GM12864 (cell line): ENCODE measurements at places on chromosomes 12 and 14.

DNA sequence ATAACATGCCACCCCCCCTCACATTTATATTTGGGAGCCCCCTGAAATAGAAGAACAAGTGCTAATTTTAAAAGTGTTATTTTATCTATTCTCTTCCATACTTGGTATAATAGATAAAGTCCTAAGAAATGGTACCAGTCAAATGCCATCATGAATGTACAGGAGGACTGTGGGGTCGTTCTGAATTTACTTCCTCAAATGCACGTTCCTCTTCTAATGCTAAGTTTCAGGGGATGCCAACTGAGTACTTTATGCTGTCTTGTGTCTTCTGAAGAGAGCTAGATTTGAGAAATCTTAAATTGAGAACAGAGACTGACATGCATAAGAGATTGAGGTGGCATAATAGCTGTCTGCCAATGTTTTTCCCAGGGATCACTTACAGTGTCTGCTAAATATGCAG lies 59.0 kb downstream of the CFAP54 start:
- no peak for DNase-seq

- no peak for DNase-seq
These were observed 67.3 kb downstream of the GSC start for GRCh38 chr14:94702629-94703028.

DNA sequence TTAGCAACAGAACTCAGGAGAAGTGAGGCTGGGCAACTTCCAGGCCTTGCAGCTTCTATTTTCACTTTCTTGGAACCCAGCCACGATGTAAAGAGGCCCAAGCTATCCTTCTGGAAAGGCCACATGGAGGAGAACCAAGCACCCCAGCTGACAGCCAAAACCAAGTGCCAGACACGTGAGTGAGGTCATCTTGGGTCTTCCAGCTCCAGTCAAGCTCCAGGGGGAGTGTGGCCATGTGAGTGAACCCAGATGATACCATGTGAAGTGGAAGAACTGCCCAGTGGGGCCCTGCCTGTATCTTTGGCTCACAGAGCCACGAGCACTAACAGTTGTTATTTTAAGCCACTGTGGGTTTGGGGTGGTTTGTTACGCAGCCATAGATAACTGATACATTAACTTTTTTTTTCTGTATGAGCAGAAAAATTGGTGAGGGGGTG lies 126.8 kb upstream of the MAP1LC3B2 start:
- DNase-seq = no peak

- DNase-seq = no peak
These were observed 106.5 kb downstream of the TMEM117 start for GRCh38 chr12:43942379-43942778.

- DNase-seq = no peak
These were observed 2.4 kb upstream of the HOXC12 start for GRCh38 chr12:53952335-53952694.

DNA sequence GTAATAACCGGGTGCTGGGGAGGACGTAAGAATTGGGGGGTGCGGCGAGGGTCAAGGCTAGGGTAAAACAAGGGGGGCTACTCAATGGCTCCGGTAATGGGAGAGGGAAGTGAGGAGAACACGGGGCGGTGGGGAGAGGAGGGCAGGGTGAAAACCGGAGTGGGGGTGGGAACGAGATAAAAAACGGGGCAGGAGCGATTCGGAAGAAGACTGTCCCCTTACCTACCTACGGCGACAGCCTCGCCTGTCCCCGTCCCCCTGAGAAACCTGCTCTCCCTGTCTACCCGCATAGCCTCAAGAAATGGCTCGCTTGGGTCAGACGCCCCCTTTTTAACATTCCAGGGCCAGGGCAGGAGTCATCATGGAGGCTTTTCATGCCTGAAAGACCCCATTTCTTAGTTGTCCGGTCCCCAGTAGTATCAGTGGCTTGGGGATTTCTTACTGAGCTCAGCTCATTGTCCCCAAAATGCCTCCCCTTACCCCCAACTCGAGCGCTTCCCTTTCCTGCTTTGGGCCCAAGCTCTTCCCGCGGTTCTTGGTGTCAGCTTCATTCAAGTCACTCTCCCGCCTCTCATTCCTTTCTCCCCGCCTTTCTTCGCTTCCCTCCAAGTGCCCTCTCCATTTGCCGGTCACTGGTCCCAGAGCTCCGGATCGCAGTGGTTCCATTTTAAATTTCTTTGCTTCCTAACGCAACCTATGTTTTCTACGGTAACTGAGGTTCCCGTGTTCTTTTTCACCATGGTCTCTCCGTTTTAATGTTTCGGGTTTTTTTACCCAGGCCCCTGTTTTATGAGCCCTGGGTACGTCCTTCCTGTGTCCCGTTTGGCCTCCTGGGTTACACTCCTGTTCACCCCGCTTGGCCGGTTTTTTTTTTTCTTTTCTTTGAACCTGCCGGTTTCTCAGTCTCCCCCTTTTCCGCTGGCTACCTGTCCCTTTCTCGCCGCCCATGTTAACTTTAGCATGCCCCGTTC lies 1.2 kb upstream of the WSB2 start:
- DNase-seq = no peak

DNA sequence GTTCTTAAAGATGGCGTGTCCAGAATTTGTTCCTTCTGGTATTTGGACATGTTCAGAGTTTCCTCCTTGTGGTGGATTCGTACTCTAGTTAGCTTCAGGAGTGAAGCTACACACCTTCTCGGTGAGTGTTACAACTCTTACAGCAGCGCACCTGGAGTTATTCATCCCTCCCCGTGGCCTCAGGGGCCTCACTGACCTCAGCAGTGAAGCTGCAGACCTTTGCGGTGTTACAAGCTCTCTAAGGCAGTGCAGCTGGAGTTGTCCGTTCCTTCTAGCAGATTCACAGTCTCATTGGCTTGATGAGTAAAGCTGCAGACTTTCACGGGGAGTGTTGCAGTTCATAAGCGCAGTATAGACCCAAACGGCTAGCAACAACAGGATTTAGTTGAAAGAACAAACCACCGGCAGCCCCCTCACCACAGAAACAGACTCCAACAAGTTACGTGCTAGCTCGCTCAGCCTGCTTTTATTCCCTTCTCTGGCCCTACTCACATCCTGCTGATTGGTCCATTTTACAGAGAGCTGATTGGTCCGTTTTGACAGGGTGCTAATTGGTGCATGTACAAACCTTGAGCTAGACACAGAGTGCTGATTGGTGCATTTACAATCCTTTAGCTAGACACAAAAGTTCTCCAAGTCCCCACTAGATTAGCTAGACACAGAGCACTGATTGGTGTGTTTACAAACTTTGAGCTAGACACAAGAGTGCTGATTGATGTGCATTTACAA lies 4.5 kb upstream of the CDKN3 start:
- no peak for DNase-seq

- DNase-seq = no peak
These were observed 34.7 kb upstream of the C12orf42 start for GRCh38 chr12:103530307-103531066.

DNA sequence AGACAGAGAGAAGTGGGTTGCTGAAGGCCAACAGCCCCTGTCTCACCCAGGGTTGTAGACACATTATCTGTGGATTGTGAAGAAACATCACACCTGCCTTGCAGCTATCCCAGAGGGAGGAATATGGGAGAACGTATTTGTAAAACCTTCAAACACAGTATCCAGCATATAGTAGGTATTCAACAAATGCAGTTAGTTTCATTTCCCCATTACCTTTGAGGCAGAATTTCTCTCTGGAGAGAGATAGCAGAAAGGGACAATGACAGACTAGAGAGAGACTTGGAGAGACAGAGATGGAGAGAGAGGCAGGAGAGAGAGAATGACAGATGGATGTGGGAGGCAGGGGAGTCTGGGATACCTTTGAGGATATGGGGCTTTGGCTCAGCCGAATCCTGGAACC lies 62.0 kb downstream of the WSCD2 start:
- no peak for DNase-seq

- no peak for DNase-seq
These were observed 22.0 kb upstream of the LEMD3 start for GRCh38 chr12:65147312-65147905.

DNA sequence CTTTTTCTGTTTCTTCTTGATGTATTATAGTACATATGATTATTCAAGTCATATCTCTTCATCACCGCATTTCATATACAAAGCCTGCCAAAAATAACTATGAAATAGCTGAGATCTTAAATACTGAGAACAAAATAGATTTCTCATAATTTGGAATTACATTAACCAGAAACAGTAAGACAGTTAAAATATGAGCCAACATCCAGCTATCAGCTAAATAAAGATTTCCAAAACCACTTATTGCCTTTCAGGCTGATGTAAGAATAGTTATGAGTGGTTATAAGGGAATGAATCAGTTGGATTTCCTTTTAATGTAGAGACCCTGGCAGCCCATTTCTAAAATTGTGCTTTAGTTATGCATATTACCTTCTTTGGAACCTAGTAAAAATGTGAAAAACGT lies 47.4 kb downstream of the TMEM117 start:
- no peak for DNase-seq

DNA sequence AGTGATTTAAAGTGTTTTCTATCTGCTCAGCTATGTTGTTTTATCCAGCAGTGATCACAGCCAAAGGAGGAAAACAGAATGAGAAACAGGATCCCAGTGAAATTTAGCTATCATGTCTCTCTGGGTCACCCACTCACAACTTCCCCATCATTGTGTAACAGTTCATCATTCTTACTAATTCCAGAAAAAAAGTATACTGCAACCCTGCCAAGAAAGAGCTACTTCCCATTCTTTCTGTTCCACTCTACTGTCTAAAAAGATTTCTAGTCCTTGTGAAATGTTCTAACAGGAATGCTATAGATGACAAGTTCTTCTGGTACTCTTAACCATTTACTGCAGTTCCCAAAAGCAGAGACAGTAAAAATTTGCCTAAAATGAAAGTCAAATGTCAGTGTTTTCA lies 39.2 kb upstream of the CD163 start:
- DNase-seq = no peak

DNA sequence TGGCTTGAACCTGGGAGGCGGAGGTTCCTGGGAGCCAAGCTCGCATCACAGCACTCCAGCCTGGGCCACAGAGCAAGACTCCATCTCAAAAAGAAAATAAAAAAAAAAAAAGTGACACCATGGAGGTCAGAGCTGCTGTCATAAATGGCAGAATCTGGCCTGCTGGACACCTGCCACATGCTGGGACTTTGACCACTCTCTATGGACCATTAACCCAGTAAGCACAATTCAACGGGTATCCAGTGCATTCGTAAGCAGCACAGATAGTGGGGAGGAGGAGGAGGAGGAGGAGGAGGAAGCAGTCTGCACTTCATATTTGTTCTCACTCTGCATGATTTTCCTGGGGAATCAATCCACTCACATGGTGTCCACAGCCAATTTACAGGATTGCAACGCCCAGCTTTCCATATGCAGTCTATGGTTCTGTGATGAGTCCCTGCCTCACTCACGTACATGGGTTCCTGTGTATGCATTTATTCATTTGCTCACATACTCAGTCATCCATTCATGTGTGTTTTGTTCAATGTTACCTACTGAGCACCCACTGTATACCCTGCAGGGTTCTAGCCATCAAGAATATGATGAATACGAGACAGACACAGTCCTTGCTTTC lies 326.8 kb downstream of the GLT1D1 start:
- no peak for DNase-seq

DNA sequence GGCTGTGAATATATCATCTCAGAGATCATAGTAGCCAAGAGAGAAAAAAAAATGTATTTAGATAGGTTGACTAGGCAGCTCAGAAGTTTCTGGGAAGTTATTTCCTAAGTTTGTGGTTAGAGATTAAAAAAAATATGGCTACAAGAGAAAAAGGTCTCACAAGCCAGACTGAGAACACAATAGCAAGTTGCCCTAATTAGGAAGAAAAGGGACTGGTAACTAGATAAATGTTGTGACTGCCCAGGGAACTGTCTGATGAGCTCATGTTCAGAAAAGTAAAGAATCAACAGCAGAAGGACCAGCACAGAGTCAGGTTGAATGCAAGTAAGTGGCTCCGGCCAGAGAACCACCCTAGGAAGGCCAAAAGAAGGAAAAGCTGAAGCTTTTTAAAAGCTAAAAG lies 256.6 kb downstream of the PRKD1 start:
- no peak for DNase-seq

DNA sequence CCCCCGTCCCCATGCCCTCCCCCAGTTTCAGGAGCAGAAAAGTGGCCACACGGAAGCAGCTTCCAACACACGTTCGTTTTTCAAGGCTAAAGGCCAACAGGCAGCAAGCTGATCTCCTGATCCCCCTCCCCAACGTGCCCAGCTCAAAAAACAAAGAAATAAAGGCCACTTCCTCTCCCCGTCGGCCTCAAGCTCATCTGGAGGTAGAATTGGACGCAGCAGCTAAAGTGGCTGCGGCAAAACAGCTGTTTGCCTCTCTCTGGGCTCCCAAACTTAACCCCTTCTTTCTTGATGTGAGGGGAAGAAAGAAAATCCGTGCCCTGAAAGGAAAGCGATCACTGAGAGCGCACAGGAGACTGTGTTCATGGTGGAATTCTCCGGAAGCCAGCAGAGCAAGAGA lies 66.3 kb downstream of the SCARB1 start:
- no peak for DNase-seq

DNA sequence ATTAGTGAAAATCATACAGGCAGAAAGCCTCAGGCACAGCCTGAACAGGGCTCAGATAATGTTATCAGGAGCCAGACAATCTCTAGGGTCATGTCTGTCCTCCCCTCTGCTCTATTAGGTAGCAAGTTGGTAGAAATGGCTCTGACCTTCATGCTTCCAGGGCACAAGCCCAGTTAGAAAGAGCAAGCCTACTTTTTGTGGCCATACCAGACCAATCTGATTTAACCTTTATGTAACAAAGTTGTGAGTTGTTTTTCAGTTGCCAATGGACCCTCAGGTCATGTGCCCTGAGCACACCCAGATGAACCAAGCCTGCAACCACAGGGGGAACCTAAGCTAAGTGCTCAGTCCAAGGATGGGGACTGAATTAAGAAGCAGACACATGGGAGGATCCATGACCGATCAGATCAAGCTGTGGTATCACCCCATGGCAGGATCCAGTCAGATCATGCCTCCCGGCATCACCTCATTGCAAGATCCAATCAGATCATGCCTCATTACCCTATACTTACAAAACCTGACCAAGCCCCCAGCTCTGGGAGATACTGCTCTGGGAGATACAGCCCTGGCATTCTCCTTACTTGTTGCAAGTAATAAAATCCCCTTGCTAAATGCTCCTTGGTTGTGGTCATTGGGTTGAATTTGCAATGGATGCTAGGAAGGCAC lies 18.8 kb upstream of the HIGD1C start:
- DNase-seq = no peak

DNA sequence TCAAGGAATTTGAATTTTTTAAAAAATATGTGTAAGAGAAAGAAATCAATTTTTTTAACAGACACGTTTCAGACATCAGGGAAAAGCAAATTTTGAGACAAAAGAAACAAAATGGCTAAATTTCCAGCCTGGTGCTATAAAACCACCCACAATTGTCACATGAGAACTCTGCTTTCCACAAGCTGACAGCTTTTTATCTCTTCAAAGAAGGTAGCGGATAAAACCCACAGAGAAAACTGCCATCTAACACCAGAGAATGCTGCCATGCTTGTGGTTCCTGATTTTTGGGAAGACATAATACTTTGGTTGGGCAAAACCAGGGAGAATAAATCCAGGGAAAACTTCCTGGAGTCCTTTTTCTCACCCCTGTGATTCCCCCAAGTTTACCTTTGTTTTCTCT lies 10.3 kb upstream of the ITPR2 start:
- DNase-seq = no peak

- no peak for DNase-seq
These were observed 12.7 kb upstream of the STON2 start for GRCh38 chr14:81412779-81413178.
